ENCODE measurements at places on chromosomes 7 and 10.

DNA sequence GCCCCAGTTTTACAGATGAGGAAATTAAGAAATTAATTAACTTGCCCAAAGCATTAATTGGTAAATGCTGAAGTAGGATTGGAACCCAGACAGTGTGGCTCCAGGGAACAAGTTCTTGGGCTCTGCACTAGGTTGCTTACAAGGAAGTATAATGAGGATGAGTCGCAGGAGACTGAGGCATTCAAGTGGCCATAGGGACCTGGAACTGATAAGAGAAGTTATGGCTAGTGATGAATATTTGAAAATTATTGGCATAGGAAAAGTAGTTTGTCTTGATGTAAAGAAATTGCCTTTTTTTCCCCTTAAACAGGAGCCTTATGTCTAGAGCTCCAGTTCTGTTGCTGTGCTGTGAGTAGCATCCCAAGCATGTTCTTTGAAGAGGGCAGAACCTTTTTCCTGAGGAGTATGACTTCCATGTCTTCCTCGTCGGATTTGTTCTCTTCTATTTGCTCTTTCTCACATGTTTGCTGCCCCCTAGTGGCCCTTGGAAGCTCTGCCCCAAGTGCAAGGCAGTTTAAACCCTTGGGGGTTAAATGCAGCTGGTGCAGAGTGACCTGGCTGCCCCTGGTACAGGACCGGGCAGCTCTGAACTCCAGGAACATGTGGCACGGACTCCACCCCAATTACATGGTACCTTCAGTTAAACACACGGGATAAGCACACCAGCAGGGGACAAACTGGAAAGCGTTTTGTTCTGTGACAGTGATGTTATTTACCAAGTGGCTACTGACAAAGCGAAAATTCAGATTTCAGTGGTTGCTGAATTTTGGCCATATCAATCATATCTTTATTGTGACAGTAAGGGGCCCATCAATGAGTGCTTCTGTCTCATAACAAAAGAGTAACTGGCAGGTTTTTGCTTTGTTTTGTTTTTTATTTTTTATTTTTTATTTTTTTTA is 148.8 kb downstream of the HECW1 start:
- peak; percentile 42 for DNase-seq

DNA sequence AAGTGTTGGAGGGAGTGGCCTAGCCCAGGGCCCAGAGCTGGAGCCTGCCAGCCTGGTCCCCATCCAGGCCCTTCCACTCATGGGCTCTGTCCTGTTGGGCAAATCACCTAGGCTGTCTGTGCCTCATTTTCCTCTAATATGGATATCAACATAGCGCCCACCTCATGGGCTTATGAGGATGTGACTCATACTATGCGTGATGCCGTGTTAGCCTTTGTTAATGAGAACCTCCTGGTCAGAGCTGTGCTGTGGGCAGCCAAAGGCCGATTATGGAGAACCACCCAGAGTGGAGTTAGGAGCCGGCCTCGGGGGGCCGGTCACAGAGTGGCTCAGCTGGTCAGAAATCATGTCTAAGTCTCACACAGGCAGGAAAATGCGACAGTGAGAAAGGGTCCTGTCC is 306.4 kb downstream of the PAXIP1 start:
- DNase-seq, result no peak

DNA sequence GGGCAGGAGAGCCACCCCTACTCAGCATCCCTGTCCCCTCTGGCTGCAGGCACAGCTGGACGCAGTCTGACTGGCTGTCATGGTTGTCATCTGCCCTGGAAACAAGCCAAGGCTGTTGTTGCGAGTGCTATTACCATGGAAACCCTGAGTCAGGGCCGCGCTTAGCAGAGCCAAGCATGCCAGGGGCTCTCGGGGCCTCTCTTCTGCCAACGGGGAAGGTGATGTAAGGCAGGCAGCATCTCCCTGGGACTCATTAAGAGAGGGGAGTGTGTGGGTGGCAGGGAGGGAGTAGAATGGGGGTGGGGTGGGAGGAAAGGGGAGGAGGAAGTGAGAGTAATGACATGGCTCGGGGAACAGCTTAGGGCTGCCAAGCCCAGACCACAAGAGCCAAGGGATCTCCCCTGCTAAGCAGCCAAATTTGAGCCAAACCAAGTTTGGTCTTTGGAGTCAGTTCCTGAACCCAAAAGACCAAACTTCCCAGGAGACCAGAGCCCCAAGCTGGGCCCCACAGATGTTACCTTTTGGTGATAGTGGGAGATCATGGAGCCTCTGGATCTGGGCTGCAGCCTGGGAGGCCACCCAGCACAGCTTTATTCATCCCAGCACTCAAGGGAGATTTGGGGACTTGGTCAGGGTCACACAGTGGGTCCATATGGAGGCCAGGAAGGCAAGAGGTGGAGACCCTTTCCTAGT is 67.6 kb downstream of the TMEM130 start:
- DNase-seq, result no peak

- no peak for DNase-seq
Observed at GRCh38 chr10:86229376-86229775, 137.2 kb downstream of the GRID1 start.

- DNase-seq, result no peak
Observed at GRCh38 chr10:99615426-99615825, 4.8 kb downstream of the SLC25A28 start.
